ENCODE measurements at places on chromosomes 13 and 19. TPM values are rescaled to one million over a fixed set of nuclear protein-coding genes. Genes with fewer than 3 reads are reported as not detected.

DNA sequence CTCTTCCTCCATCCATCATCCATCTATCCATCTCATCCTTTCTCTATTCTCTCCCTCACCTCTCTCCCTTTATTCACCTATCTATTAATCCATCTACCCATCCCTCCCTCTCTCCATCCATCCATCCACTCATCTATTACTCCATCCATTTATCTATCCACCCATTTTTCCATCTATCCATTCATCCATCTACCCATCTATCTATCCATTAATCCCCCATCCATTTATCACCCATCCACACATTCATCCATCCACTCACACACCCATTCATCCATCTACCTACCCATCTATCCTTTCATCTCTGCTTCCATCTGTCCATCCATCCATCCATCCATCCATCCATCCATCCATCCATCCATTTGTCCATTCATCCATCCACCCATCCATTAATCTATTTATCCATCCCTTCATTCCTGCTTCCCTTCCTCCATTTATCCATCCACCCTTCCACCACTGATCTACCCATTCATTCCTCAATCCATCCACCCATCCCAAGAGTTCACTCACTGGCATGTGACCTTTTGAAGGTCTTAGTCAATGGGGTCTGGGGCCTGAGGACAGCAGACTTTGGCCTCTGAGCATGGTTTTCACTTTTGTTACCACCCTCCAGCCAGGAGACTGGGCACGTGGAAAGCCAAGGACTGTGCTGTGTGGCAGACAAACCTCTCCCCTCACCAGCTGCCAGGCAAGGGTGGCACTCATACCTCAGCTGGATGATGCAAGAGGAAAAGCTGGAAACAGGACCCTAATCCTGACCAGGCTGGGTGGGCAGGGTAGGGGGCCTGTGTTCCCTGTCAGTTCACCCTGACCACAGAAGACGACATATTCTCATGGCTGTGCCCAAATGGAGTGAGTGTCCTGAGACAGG lies 126.7 kb downstream of the URI1 start:
- DNase-seq = no peak

- no peak for DNase-seq
Observed at GRCh38 chr13:44810061-44810840, 179.0 kb downstream of the NUFIP1 start.

DNA sequence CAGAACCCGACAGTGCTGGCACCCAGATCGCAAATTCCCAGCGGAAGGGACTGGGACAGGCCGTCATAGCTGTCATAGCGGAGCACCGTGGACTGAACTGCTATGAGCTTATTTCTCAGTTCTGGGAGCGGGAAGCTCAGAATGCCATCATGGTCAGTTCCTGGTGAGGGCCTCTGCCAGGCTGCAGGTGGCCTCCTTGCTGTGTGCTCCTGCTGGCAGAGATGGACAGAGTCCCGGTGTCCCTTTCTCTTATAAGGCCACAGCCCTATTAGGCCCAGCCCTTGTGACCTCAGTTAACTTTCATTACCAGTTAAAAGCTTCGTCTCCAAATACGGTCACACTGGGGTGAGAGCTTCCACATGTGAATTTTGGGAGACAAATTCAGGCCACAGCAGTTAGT lies 4.6 kb downstream of the ZNF444 start:
- no peak for DNase-seq

DNA sequence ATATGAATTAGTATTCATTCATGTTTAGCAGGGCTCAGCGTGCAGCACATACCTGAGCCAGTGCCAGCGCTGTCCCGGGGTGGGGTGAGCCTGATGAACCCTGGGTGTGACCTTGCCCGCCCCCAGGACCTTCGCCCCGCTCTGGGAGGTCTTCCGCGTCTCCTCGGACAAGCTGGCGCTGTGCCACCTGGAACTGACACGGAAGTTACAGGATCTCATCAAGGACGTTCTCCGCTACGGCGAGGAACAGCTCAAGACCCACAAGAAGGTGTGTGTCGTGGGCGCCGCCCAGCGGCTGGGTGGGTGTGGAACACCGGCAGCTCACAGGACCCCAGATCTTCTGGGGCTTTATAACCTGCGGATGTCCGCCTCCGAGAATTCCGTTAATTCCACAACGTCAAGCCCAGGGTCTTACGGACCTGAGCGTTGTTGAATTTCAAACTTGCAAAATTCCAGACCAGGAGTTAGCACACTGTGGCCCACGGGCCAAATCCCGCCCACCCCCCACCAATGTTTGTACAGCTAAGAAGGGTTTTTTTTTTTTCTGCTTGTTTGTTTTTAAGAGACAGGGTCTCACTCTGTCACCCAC lies 15.4 kb downstream of the FCHO1 start:
- DNase-seq = no peak

GRCh38 chr19:56333506-56333905 lies 18.9 kb upstream of the ZSCAN5A start:
- no peak for DNase-seq

GRCh38 chr13:94309576-94309975 lies 169.9 kb downstream of the DCT start:
- no peak for DNase-seq

GRCh38 chr13:54185785-54186184 lies 1157.2 kb downstream of the OLFM4 start:
- no peak for DNase-seq

DNA sequence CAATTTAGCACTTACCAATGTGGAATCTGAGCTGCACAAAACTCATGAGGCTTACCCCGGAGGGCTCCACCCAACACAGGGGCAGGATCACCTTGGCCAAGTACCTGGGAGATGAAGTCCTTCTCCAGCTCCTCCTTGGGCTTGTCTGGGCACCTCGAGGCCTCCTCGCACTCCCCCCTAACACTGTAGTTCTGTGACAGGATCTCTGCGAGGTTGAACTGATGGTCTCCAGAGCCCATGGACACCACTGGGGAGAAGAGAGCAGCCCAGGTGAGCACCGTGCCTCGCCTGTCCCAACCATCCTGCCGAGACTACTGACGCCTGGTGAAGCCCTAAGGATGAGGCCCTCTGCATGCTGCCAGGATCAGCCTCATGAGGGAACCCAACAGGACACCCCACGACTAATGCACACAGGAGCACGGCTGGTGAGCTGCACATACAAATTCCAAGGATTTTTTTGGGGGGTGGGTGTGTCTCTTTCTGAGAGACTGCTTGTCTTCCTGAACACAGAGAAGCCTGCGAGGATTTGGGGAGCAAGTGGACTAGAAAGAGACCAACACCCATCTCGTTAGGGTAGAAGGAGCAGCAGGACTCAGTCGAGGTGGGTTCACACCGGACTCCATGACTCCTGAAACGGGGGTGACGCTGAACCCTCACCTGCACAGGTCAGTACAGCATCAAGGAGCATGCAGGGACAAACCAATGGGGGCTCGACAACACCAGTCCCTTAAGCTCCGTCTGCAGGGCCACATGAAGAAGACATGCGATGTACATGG lies 10.1 kb downstream of the MIER2 start:
- no peak for DNase-seq

ZNF546 gene
- 2.5 TPM for total RNA-seq

PBX4 gene
- total RNA-seq = 49.7 TPM

TUBA3C gene
- total RNA-seq = not detected

FCER2 gene
- total RNA-seq = not detected

SMIM17 gene
- not detected for total RNA-seq

DDA1 gene
- 40.3 TPM for total RNA-seq

CYP2A6 gene
- total RNA-seq = not detected

ADM5 gene
- total RNA-seq = 2.8 TPM

Measured in T-helper 17 cell (primary cell).